Stimulated activated naive CD8-positive, alpha-beta T cell treated with anti-CD3 and anti-CD28 coated beads, Interleukin-15, Interleukin-2, amounts not matched to agents 100 U/mL and 50 U/mL, for 24 hours (primary cell): ENCODE measurements at places on chromosomes 4 and X.
A peak's percentile ranks its signal among the peaks of the same experiment; 100 is the strongest.

DNA sequence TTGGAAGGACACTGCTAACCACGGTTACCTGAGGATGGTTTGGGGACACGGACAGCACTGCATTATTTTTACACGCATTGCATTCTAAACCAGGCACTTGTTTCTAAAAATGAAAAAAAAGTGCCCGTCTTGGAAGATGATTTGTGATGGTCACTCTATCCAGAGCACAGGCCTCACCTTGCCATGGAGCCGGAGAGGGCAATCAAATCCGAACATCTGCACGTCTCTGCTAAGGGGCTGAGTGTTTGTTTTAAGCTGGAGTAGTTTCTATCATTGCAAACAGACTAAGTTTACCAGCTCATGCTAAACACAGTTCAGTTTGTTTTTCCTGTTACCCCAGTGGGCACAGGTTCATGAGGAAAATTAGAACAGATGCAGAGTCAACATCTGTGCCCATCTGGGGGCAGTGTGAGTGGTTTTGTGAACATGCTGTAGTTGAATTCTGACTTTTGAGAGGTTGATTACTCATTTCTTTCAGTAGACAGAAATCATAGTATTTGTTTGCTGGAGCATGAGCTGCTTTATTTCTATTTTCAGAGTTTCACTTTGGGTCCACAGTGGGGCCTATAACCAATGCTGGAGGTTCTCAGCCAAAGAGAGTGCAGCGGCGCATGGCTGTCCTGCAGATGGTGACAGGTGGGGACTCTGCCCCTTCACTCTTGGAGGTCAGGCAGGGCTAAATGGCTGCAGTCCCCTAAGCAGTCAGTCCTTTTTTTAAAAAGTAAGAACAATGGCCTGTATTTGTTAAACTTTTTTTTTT is 65.4 kb upstream of the ENPP6 start:
- peak; percentile 37 for DNase-seq

DNA sequence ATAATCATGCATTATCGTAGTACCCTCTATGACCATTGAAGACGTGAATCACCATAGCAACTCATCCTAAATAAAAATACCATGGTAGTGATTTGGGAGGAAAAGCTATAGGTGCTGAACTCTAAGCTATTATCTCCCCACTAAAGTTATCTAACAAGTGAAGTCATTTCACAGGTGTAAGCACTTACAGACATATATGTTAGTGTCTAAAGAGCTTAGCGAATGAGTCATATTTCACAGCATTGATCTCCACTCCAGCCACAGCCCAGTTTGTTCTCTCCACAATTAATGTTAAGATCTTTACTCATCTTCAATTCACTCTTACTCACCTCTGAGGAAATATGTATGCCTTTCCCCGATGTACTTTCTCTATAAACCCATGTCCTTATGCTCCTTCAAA is 57.0 kb downstream of the DCAF8L1 start:
- DNase-seq: no peak

DNA sequence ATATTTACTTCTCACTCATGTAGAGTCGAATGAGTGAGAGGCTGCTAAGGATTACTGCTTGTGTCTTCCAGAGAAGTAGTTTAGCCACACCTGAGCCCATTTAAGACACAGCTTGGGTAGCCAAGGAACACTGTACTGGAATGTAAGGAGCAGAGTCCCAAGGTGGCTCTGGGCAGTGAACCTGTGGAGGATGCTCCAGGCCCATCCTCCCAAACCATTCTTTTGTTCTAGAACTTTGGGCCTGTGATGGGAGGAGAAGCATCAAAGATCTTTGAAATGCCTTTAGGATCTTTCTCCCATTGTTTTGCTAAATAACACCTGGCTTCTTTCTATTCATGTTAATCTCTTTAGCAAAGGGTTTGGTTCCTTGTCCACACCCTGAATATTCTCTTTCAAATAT is 162.2 kb downstream of the KLHL4 start:
- no peak for DNase-seq

DNA sequence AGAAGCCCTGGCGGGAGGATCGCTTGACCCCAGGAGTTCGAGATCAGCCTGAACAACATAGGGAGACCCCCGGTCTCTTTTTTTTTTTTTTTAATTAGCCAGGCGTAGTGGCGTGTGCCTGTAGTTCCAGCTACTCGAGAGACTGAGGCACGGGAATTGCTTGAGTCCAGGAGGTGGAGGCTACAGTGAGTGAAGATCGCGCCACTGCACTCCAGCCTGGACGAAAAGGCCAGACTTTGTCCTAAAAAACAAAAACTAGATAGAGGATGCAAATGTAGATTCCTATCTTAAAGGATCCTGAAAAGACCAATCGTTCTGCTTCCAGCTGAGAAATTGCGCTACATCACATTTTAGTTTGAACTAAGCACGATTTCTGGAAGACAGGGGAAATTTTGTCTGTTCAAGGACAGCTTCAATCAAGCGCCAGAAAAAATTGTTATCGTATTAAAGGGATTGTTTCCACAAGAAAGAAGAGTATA is 627 bp upstream of the HSD17B11 start:
- no peak for DNase-seq

- DNase-seq: no peak
Measured at GRCh38 chrX:66200855-66201795, 37.1 kb downstream of the HEPH start.

- no peak for DNase-seq
Measured at GRCh38 chrX:143669395-143669794, 33.5 kb upstream of the SLITRK4 start.

DNA sequence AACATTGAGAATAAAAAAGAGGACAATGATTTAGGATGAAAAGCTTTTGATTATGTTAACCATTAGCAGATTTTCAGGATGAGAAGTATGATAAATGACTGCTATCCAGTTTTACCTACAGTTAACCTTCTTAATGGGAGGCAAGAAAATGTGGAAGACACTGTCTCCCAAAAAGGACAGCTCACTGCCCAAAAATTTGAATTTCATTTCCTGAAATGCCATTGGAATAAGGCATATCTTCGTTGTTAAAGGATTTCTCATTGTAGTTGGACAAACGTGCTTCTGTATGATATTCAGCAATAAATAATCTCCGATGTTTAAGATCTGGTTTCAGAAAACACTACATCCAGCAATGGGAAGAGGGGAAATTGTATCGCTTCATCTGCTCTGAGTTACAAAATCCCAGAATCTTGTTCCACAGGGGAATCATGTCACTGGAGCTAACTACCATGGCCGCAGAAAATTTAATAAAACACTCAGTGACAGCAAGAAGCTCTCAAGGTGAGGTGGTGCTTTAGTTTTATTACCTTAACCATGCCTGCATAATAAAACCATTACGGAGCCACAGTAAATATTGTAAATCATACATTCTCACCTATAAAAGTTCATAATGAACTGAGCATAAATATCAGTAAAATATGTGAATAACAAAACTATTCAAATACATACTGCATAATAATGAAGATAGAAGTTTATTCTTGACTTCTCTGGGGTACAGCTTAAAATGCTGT is 552.3 kb downstream of the PCDH7 start:
- no peak for DNase-seq

- DNase-seq: peak; percentile 12
Measured at GRCh38 chrX:97597954-97598353, 714.2 kb downstream of the RPA4 start.

- DNase-seq: no peak
Measured at GRCh38 chr4:33160126-33160525, 2440.0 kb downstream of the PCDH7 start.

GRCh38 chrX:69759921-69760625 is 144.2 kb downstream of the EDA start:
- DNase-seq: no peak

DNA sequence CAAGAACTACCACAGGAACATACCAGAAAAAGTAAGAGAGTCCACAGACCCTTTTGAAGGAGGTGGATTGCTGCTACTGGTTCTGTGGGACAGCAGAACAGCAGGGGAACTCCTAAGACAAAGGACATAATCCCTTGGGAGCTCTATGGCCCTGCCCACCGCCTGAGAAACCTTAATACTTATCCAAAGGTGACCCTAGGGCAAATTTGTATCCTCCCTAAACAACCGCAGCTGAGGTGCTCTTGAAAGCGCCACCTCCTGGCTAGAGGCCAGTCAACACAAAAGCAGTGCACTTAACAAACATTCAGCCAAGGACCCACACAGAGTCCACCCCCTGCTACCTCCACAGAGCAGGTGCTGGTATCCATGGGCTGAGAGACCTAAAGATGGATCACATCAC is 136.8 kb downstream of the ADAM29 start:
- DNase-seq: no peak

- DNase-seq: no peak
Measured at GRCh38 chrX:96435378-96436035, 249.1 kb upstream of the DIAPH2 start.

- DNase-seq: no peak
Measured at GRCh38 chr4:20254511-20255250, 3.0 kb downstream of the SLIT2 start.

DNA sequence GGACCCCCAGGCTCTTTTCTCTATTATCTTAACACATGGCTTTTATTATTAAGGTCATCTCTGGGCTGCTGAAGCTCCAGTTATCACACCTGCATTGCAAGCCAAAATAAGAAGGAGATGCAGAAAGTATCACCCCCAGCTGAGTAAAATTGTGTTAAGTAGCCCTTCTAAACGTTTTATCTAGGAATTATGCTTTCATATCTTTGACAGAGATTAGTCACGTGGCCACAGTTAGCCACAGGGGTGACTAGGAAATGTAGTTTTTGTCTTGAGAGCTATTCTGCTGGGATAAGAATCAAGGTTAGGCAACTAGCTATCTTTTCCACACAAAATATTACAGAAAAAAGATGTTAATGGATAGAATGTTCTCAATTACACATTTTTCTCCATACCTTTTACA is 102.1 kb downstream of the ANXA3 start:
- no peak for DNase-seq

- DNase-seq: no peak
Measured at GRCh38 chrX:9587642-9588041, 122.8 kb downstream of the TBL1X start.

GRCh38 chr4:15376594-15376993 is 51.2 kb upstream of the C1QTNF7 start:
- DNase-seq: no peak

DNA sequence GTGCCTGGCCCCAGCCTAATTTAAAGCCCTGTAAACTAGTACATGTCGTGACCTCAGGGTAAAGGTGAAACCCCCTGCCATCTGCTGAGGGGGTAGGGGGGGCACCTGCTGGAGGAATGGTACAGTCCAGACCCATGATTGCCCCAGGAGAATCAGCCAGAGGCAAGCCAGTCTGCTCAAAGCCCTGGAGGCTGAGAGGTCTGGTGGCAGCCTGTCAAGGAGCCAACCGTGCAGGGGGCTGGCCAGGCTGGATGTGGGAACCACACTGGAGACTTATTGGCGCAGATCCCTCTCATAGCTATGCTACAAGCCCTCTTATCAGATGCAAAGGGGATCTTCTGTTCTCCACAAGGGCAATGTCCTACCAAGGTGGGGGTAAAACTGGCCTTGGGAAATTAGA is 31.4 kb upstream of the PJA1 start:
- no peak for DNase-seq

DNA sequence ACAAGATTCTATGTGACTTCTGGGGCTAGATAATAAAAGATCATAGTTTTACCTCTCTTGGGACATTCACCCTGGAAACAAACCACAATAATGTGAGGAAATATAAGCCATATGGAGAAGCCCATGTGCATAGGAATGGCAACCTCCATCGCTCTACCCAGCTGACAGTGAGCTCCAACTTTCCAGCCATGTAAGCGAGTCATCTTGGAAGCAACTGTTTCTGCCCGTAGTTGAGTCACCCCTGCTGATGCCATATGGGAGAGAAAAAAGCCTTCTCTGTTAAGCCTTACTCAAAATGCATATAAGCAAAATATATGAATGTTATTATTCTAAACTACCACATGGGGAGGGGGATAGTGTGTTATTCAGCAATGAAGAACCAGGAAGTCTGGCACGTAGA is 31.4 kb upstream of the RELL1 start:
- DNase-seq: no peak

- DNase-seq: no peak
Measured at GRCh38 chr4:5021546-5021945, 2.3 kb upstream of the CYTL1 start.

- DNase-seq: no peak
Measured at GRCh38 chrX:129808158-129808828, 28.5 kb downstream of the SASH3 start.

- DNase-seq: no peak
Measured at GRCh38 chr4:151700566-151701316, 60.1 kb downstream of the GATB start.

DNA sequence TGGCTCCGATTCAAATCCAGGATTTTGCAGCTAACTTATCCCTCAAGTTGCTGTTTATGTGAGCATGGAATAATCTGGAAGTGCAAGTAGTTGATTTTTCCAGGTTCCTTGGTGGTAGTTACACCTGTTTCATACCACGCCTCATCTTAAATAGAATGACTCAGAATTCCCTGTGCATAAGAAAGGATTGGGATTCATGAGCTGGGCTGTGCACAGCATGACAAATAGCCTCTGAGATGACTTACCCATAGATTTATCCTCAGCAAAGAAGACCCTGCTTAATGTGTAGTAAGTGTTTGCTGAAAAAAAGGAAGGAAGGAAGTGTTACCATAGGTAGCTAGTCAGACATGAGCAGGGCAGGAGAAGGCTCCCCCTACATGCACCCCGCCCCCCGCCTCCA is 777.7 kb upstream of the ADGRL3 start:
- no peak for DNase-seq

DNA sequence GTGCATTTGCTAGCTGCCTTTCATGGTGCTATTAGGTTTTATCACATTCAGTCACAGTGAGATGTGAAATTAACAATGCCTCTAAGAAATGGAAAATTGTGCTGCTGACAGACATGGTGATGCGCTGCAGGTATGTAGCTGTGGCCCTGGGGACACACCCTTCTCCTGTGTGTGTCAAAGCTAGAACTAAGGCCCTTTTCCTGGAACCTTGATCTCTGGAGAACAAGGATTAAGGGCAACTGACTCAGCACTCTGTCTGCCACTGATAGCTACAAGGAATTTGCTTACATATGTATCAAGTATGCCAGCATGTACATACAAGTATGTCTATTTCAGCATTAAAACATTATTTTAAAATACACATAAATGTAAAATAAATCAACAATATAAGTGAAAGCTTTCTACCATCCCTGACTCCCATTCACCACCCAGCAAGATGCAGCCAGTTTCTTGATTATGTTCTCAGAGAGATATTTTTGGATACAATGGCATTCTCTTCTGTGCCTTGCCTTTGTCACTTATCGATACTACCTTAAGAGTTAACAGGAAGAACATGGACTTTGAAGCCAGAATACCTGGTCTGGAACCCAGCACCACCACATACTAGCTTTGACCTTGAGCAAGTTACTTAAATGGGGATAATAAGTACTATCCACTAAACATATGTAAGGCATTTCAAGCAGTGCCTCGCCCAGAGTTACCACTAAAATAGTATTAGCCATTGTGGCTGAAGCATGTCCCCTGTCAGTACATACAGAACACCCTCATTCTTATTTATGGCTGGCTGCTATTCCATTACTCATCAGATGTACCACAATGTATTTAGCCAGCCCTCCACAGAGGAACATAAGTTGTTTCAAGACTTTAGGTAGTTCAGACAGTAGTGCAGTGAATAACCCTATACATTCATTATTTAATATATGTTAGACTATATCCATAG is 68.5 kb downstream of the NPNT start:
- DNase-seq: no peak
